MCF 10A (cell line): ENCODE measurements at places on chromosomes 1 and 21. TPM values are rescaled to one million over a fixed set of nuclear protein-coding genes. Genes with fewer than 3 reads are reported as not detected.

The MSH4 gene
- 0.17 and 0.21 TPM in 2 replicates for total RNA-seq

The ZYG11B gene
- 16.2 and 18.6 TPM in 2 replicates for total RNA-seq

GRCh38 chr1:204507317-204508105 is 8.7 kb upstream of the MDM4 start:
- peak; percentile 78 for DNase-seq

GRCh38 chr1:235776396-235776795 is 90.3 kb downstream of the LYST start:
- no peak for DNase-seq

The RIPPLY3 gene
- total RNA-seq, result not detected in 2 replicates

DNA sequence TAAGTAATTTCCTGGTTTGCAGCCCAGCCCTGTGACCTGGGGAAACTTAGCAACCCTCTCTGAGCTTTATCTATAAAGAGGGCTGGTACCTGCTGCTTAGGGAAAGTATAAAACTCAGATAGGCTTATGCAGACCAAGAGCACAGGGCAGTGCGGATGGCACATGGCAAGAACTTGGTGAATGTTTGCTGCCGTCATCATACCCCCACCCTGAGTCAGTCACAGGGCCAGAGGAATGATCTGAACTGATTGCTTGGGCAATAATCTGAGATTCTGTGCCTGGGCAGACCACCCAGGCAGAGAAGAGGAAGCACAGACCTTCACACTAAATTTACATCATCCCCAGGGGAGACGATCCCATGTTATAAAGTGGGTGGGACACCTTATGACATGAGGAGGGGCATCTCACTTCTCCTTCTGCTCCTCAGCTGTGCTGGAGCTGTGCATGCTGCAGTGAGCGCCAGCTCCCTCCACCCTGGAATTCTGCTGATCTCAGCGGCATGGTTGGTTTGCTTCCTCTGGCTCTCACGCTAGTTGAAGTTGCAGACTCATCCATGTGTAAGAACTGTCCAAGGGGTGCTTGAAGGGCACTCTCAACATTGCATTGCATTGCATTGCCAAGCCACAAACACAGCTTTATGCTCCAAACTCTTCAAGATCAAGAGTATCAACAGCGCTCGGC is 197.1 kb downstream of the AJAP1 start:
- DNase-seq, result no peak

DNA sequence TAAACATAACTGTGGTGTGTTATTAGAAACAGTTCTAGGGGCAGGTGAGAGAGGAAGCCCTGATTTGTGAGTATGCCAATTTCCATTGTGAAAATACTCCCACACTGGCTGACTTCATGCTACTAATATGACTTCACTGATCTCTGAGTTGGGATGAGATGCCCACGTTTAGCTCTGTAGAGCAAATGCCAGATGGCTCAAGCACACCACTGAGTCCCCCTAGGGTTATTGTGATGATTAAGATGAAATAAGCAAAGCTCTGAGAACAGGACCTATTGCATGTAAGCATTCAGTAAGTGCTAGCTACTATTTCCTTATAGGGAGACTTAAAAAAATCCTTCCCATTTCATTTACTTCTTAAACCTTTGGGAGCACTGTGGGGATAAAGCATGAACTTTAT is 117.6 kb downstream of the CENPF start:
- no peak for DNase-seq

DNA sequence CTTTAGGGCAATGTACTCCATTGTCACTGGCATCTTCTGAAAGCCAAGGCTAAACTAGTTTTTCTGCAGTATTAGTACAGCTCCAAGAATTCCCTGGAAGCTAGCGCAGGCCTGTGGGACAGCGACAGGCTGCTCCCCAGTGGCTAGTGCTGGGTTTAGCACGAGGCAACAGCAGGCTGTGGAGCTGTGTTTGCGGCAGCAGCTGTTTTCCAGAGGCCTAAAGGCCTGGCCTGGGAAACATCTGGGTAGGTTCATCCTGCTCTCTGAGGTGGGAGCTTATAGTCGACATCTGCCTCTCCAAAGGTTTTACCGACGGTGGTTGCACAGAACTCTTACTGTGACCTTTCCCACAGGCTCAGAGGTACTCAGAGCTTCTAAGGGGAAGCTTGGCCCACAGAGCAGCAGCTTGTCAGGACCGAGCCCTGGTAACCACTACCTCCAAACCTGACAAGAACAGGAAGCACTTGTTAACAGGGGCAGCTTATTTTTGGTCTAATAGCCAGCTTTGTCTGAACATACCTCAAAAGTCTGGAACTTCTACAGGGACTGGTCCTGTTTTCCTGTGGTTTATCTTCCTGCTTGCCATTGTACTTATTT is 17.2 kb downstream of the CC2D1B start:
- DNase-seq, result peak; percentile 13

- DNase-seq, result peak; percentile 87
Measured at GRCh38 chr1:219385787-219386427, 212.2 kb downstream of the LYPLAL1 start.

GRCh38 chr1:77316966-77317365 is 35.1 kb downstream of the AK5 start:
- DNase-seq, result no peak

The MIGA1 gene
- total RNA-seq, result 13.2 and 19.9 TPM in 2 replicates

GRCh38 chr21:41784456-41785102 is 17.7 kb upstream of the RIPK4 start:
- no peak for DNase-seq

GRCh38 chr1:53949023-53949990 is 3.2 kb downstream of the LRRC42 start:
- DNase-seq, result peak; percentile 58

DNA sequence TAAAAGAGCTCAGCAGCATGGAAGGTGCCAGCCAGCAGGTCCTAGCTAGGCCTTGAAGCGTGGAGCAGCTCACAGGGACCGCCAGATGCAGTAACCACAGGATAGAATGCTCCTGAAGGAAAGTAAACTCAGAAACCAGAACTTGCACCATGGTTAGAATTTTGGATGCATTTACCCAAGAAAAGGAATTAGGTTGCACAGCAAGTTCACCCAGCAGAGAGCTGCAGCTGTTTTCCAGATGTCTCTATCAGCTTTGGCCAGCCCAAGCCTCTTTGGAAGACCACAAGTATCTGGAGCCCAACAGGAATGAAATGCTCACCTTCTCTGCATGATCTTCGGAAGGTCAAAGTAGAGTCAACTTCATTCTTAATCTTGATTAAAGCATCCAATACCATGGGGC is 21.0 kb upstream of the ATP13A2 start:
- DNase-seq, result no peak

GRCh38 chr1:49995734-49996133 is 28.0 kb downstream of the AGBL4 start:
- DNase-seq, result peak; percentile 8

DNA sequence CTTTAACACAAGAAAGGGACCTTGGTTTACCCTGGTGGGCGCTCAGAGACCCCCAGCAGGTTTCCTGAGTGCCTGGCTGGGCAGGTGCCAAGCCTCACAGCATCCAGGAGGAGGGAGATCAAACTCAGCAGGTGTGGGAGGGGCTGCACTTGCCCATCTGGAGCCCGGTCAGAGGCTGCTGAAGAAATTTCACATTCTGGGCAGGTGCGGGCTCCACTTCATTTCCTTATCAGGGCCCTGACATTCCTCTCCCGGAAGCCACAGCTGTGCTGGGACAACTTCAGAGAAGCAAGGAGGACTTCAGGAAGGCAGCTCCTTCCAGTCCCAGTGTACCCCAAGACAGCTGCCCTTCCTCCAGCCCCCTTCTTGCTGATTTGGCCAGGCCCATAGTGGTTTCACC is 82.9 kb downstream of the ITPKB start:
- DNase-seq, result no peak

- no peak for DNase-seq
Measured at GRCh38 chr1:36852586-36852985, 181.7 kb downstream of the GRIK3 start.

The SLC9C2 gene
- total RNA-seq, result not detected in 2 replicates

The ABCA4 gene
- total RNA-seq, result 0.20 TPM in 1 of 2 replicates, not detected in the other

The AUNIP gene
- total RNA-seq, result 5.2 and 9.4 TPM in 2 replicates

The AMY1B gene
- total RNA-seq, result not detected in 2 replicates

GRCh38 chr1:14944471-14944985 is 209.0 kb upstream of the TMEM51 start:
- no peak for DNase-seq

The PTGFR gene
- 2.5 and 4.4 TPM in 2 replicates for total RNA-seq

The TSPAN2 gene
- total RNA-seq, result 0.42 TPM in 1 of 2 replicates, not detected in the other

The KIF26B gene
- total RNA-seq, result 1.6 and 3.1 TPM in 2 replicates

GRCh38 chr1:116806245-116806644 is 52.0 kb downstream of the CD2 start:
- no peak for DNase-seq

DNA sequence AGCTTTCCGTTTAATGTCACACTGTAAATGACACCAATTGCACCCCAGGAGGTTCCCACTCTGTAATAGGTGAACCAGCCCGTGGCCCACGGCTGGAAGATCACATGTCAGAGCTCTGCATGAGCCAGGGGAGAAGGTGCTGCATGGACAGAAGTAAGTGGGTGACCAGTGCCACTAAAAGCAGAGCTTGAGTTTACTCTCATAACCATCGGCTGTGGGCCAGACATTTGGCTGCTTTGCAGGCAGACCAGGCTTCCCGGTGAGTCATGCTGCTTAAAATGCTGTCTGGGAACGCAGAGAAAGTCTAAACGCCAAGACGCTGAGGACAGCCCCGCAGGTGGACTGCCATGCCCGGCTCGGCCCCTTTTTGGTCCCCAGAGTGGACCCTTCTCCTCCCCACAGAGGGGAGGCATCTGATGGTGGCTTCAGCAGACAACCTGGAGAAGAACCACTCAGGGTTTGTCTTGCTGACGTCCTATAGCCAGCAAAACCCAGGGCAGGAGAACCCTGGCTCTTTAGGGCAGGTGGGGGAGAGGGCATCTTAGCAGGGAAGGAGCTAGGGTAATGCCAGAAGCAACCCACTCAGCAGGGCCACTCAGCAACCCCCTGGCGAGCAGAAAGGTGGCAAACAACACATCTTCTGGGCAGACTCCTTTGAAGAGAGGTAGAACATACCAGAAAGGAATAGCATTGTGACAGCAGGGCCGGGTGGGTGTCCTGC is 7.3 kb downstream of the KIAA2013 start:
- peak; percentile 74 for DNase-seq

DNA sequence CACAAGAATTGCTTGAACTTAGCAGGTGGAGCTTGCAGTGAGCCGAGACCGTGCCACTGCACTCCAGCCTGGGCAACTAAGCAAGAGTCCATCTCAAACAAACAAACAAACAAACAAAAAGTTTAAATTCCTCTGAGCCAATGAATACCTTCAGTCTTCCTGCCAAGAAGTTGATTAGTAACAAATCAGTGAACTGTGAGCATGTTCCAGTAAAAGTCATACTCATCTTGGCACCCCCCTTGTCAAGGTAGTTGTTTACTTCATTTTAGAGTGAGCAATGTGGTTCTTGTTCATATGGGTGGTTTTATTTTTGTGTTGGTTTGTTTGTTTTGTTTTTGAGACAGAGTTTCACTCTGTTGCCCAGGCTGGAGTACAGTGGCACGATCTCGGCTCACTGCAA is 18.0 kb upstream of the SLC2A7 start:
- no peak for DNase-seq

The AADACL3 gene
- total RNA-seq, result not detected in 2 replicates

DNA sequence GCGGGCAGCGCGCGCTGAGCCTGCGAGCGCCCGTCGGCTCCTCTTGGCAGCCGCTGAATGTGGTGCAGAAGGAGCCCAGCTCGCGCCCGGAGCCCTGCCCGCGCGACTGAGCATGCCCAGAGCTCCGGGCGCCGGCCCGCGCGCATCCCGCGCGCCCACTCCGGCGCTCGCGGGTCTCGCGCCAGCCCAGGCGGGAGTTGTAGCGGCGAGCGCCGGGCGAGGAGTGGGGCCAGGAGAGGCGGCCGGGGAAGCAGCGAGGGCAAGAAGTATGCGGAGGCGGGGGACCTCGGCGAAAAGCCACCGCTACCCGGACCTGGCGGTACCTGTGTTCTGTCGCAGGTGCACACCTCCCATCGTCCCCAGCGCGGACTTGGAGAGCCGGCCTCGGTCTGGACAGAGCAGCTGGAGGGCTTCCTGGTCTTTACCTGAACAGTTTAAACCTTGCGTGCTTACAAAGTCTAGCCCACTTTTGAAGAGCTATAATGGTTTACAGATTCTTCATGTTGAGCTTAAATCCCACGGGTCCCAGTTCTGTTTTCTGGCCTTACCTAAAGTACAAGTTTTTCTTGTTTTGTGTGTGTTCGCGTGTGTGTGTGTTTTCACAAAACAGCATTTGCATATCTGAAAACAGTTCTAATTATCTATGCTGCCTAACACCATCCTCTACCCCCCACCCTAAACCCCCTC is at the start of gene DDAH1:
Gene DDAH1, minus strand, starts transcription at position 61 of the 687 bp plus-strand sequence. CDS start 114 bp downstream, outside the sequence.
- peak; percentile 51 for DNase-seq

DNA sequence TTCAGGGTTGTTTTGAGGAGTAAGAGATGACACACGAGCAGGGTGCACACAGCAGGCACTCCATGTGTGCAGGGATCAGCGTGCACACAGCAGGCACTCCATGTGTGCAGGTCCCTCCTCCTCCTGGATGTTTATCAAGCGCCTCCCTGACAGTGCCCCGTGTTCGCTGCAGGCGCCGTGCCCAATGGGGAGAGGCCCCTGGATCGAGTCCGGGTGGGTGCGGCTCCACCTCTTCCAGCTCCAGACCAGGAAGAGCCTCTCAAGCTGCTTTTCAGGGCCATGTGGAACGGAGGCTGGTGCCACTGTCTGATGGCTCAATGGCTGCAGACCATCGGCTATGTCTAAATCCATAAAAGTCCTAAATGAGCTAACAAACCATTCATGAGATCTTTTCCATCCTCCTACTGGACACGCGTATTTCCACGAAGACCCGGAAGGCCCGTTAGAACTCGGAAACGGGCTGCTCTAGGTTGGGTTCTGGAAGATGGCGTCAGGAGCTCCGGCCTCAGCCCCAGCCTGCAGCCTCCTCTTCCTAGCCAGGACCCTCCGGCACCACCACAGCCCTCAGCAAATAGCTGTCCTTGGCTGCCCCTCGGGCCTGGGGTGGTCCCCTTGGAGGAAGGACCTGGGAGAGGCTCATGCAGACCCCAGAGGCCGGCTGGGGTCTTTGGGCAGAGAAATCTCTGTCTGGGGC is 36.0 kb downstream of the RRP1 start:
- DNase-seq, result no peak

DNA sequence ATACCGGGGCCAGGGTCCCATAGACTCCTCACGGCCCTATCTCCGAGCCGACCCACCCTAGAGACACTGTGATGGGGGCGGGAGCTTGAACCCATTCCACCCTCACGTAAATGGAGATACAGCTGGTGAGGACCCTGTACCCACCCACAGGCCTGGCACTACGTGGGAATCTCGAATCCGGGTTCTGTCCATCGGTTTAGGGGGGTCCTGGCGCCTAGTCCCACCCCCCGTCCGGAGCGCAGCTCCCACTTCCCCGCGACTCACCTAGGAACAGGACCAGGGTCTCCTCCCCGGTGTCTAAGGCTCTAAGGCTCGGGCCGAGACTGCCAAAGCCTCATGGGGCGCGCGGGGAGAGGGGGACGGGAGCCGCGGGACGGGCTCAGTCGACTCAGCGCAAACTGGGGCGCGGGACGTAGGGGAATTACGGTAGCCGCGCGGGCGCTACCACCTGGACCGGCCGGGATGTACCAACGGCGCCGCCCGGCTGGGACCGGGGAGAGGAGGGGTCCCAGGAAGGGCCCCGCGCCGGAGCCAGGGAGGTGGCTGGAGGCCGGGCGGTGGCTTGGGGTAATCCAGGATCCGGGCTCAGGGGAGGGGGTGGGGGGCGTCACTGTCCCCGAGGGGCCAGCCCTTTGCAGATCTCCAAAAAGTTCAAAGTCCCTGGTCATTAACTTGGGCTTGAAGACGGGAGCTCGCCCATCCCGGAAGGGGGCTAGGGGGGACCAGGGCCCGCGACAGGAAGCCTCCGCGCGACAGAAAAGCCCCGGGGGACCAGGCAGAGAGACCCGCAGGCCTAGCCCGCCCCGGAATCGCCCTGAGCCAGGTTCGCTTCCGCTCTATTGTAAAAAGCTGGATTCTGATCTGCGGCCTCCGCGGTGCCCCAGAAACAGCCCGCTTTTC is 1.0 kb downstream of the PLEKHG5 start:
- peak; percentile 82 for DNase-seq
